Smooth muscle cell of the pulmonary artery (primary cell): ENCODE measurements at places on chromosomes 16 and 17. TPM values are rescaled to one million over a fixed set of nuclear protein-coding genes. Genes with fewer than 3 reads are reported as not detected.

TNFAIP1 gene
- 35.6 and 44.3 TPM in 2 replicates for total RNA-seq

PRSS8 gene
- total RNA-seq = not detected in 2 replicates

HIGD1B gene
- not detected in 2 replicates for total RNA-seq

NETO2 gene
- total RNA-seq = 26.4 and 150 TPM in 2 replicates
